Stimulated activated CD8-positive, alpha-beta memory T cell treated with anti-CD3 and anti-CD28 coated beads, Interleukin-7, amount 100 ng/mL, for 1 hour (primary cell): ENCODE measurements at places on chromosomes 11 and 22.

DNA sequence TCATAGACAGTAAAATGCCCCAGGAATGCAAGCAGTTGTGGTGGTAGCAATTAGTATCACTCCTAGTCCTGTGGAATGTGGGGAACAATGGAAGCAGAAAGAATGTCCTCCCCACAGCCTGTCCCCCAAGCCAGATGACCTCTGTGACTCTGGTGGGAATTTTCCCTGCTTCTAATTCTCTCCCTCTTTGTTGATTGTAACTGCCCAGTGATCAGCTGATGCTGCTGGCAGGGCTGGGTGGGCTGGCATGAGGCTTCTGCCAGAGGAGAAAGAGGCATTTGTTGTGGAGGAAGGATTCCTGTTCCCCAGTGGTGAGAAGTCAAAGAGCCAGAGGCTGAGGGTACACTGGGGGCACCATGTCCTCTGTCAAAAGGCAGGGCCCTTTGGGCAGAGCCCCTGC is 116.7 kb upstream of the NCAM1 start:
- DNase-seq: no peak

GRCh38 chr11:62393061-62393611 is 25.7 kb upstream of the SCGB1A1 start:
- no peak for DNase-seq

GRCh38 chr11:210122-210802 is 2.8 kb downstream of the RIC8A start:
- no peak for DNase-seq

- no peak for DNase-seq
Observed at GRCh38 chr11:125074511-125075241, 11.6 kb downstream of the SLC37A2 start.

DNA sequence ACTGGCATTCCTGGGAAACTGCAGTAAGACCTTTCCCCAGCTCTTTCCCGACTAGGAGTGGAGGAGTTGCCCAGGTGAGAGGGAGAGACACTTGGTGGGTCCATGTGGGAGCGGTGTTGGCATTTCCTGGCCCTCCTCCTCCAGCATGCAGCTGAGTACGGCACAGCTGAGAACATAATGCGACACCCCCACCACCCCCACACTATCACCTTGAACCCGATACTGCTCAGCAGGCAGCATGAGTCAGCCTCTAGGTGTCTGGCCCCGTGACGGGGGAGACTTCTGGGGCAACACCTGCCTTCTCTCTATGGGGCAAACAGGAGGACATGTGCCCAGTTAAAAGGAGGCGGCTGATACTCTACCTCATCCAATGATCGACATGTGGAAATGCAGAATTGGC is 64.4 kb downstream of the PKNOX2 start:
- DNase-seq: no peak

DNA sequence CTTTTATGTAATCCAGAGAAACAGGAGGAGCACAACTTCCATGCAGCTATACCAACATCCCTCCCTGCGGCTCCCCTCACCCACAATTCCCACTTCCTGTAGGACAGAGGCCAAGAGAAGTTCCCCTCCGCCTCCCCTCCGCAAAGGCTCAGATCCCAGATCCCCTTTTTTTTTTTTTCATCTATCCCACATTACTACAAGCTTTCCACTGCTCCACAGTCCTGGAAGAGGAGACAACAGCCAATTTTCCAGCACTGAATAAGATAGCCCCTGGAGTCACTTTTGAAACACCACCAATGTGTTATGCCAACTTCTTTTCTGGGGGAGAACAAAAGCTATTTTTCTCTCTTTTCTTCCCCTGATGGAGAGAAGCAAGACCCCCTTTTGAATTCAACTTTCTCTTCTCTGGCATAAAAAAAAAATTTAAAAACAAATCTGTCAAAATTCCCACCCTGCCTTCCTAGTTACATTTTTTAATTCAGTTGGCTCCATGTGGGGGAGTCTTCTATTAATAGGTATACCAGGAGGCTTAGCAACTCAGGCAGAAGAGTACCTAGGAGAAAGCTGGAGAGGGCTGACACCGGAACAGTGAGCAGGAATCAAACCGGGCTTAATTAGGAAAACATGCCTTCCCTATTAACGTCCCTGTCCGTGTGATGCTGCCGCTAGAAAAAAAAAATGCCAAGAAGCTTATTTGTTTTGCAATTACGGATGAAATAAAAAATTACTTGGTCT is 543.4 kb downstream of the BUD13 start:
- no peak for DNase-seq

- no peak for DNase-seq
Observed at GRCh38 chr11:87239531-87239930, 201.8 kb downstream of the TMEM135 start.

DNA sequence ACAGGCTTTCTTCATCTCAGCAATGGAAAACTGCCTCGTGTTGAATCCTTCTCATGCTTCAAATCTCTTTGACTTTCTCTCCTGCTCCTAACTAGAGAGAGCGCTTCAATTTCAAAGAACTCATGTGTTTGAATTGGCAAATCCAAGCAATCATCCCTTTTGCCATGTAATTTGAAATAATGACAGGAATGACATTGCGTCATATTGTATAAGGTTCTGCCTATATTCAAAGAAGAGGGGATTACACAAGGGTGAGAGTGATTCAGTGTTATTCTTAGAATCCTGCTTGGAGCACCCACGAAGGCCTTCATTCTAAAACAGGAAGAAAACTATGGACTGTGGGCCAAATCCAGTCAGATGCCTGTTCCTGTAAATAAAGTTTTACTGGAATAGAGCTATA is 720.6 kb downstream of the JRKL start:
- DNase-seq: no peak

GRCh38 chr22:24810043-24810749 is 4.2 kb downstream of the SGSM1 start:
- DNase-seq: no peak

GRCh38 chr22:28072066-28072465 is 153.0 kb upstream of the PITPNB start:
- DNase-seq: no peak

DNA sequence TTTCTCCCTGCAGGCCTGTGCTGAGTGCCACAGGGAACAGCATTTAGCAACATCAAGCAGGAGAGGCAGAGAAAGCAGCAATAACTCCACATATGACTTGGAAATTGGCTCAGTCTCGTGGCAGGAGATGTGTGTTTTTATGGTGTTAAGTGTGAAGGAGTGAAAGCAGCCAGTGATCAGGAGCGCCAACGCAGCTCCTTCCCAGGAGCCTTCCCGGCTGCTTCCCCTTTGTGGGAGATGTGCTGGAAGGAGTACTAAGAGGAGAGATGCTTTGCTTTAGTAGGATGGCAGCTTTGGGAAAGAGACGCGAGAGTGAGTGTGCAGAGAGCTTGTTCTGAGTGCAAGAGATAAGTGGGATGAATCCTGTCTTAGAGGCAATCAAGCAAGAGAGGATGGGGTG is 54.7 kb upstream of the KIRREL3 start:
- no peak for DNase-seq

DNA sequence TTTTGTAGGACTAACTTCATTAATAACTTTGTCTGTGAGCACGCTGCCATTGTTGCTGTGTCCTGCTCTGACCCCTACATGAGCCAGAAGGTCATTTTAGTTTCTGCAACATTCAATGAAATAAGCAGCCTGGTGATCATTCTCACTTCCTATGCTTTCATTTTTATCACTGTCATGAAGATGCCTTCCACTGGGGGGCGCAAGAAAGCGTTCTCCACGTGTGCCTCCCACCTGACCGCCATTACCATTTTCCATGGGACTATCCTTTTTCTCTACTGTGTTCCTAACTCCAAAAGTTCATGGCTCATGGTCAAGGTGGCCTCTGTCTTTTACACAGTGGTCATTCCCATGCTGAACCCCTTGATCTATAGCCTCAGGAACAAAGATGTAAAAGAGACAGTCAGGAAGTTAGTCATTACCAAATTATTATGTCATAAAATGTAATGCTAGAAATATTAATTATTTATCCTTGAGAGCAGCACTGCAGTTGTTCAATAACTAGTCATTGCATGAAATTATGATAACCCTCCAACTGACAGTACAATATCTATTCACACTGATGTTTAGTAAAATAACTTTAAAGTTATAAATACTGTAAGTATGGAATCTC is 46.4 kb upstream of the OR5D13 start:
- DNase-seq: no peak

DNA sequence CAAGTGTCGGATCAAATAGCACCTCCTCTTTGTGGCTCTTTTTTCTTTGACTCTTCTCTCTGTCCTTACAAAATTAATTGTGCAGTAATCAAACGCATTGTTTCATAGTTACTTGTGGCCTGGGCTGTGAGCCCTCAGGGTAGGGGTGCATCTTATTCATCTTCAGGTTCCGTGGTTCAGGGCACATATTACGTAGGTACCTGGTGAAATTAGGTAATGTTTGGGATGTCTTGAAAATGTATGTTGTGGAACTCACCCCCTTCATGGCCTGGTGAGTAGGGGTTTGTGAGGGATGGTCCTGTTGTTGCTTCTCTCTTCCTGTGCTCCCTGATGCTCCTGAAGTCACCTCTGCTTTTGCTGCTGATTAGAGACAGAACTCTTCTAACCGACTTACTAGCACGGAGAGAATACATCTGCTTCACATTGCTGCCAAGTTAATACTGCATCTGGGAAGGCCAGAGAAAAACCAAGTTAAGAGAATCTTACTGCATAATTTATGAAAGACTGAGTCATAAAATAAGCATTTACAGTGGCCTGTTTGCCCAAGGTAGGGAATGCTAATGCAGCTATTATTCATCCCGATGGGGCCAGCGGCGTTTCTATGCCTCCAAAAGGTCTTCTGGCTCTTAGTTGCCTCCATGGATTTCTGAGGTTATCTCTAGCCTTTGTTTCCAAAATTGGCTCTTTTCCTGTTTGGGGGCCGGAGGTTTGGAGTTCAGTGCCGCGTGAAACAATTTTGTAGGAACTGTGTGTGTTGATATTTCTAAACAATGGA is 66.9 kb downstream of the TBC1D22A start:
- DNase-seq: no peak

GRCh38 chr22:35250156-35250555 is 7.1 kb upstream of the HMGXB4 start:
- DNase-seq: no peak

DNA sequence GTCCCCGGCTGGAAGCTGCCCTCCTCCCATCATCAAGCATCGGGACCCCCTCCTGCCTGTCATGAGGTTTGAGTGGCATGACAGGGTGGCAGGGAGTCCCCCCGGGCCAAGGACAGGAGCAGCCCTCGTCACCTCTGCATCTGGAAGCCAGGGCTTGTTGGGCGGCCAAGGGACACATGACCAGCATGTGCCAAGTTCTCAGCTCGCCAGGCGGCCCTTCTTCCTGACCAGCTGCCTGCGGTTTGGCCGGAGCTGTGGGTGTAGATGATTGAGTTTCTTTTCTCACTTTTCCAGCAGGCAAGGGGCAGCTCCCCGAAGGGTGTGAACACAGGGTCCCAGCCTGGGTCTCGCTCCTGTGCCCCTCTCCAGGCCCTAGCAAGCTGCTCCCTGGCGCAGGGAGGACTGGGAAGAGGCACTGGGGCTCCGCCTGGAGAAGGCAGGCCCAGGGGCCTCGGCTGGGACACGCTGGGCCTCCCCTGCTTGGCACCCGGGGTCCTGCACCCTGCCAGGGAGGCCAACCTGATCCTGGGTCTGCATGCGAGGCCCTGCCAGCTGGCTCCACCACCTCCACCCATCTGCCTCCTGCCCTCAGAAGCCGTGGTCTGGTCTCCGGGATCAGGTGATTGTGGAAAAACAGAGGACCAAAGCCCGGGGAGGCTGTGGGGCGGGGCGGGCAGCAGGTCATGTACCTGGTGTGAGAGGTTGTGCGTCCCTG is 13.4 kb downstream of the ARHGAP8 start:
- DNase-seq: no peak

- DNase-seq: no peak
Observed at GRCh38 chr22:17093081-17093480, 8.3 kb downstream of the IL17RA start.

GRCh38 chr11:30859669-30860068 is 273.5 kb upstream of the MPPED2 start:
- DNase-seq: no peak

GRCh38 chr11:57072640-57073039 is 83.9 kb downstream of the OR5AK2 start:
- no peak for DNase-seq

GRCh38 chr11:122094836-122095235 is 21.2 kb downstream of the BLID start:
- no peak for DNase-seq

DNA sequence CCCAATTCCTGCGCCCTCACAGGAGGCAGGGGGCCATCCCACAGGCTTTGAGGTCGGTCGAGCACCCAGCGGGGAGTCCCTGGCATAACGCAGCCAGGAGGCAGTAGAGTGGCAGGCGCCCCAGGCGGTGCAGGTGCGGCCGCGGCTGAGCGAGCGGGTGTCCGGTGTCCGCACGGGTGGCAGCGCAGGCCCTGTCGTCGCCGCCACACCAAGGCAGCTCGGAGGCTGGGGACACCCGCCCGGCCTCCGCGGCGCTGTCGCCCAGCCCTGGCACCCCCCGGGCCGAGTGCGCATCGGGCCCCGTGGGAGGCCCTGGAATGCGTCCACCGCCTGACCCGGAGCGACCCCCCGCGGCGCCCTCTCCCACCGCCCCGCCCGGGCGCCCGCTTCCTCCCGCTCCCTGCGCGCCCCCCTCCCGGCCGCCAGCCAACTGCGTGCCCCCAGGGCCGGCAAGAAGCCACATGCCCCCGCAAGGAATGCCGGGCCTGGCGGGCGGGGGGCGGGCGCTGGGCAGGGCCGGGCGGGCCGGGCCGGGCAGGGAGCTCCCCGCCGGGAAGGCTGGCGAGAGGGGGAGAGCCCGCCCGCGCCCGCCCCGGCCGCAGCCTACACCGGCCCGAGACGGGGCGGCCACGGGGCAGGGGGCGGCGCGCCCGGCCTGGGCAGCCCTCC is 33.9 kb downstream of the PRDM11 start:
- DNase-seq: no peak

DNA sequence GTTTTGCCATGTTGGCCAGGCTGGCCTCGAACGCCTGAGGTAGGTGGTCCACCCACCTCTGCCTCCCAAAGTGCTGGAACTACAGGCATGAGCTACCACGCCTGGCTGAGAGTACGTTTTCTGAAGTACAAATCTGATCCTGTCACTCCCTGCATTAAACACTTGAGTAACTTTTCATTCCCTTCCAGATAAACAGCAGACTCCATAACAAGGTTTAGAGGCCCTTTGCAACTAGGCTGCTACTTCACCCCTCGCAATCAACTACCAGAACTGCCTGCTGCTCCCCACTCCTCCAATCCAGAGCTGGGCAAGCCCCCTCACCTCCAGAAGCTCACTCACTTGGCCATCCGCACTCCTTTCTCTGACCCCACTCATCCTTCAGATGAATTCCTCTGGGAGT is 1.5 kb downstream of the KCTD14 start:
- DNase-seq: no peak

GRCh38 chr22:38733329-38733723 is 22.5 kb downstream of the SUN2 start:
- peak; percentile 25 for DNase-seq

DNA sequence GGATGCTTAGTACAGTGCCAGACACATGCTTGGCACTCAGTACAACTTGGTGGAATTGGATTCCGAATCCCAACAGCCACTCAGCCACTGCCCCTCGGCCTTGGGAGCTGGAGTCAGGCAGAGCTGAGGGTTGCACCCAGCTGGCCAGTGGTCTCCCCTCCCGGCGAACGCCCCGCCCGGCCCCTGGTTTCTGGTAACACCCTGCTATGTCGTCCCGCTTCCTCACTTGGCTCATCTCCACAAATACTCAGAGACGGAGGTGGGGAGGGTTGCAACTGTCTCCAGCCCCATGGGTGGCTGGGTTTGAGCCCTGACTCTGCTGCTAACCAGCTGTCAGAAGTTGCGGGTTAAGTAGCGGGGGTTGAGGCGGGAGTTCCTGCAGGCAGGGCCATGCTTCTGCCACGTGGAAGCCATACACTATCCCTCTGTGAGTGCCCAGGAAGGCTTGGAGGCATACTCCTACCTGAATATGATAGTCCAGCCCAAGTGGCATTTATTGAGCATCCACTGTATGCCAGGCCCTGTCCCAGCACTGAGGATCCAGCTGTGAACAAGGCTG is 67.1 kb downstream of the GRIK4 start:
- no peak for DNase-seq
